ENCODE measurements at places on chromosomes 7 and 10.

- no peak for DNase-seq
These were observed 695.5 kb upstream of the SEMA3D start for GRCh38 chr7:85882335-85882734.

GRCh38 chr10:122249991-122250750 lies 20.9 kb upstream of the BTBD16 start:
- DNase-seq = no peak

DNA sequence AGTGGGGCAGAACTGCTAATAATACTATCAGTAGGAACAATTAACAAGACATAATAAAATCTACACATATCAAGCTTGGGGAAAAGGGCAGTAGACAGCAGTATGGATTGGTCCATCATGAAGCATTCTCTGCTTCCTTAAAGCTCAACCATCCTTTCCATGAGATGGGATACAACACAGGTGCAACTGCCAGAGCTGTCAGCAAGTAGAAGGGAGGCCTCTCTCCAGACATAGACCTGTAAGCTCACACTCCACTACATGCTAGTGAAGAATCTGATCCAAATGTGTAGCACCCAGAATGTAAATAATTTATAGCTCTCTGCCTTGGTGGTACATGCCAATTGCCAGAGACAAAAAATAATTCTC lies 41.5 kb upstream of the ANAPC16 start:
- DNase-seq = no peak

- DNase-seq = no peak
These were observed 1.5 kb downstream of the GDF2 start for GRCh38 chr10:47323636-47324296.

DNA sequence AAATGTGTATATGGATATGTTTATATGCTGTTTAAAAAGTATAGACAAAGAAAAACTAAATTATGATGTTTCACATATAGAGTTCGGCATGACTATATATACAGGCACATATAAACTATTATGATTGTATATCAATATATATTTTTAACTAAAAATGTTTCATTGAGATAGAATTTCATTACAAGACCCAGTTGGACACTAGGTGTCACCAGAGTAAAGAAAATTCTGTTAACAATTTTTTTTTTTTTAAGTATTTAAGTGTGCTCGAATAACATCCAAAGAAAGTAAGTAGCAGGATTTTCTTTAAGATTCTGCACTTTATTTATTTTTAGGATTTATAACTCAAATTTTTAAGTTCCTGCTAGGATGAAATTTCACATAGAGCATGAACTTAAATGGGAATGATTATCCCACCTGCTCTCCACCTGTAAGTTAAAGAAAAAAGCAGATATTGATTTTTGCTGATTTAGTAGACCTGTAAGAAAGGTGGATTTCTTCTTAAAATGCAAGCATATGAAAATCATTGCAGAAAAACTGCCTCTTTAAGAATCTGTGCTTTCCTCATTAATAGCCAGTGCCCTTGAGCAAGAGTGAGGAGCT lies 961.5 kb downstream of the PCDH15 start:
- no peak for DNase-seq

DNA sequence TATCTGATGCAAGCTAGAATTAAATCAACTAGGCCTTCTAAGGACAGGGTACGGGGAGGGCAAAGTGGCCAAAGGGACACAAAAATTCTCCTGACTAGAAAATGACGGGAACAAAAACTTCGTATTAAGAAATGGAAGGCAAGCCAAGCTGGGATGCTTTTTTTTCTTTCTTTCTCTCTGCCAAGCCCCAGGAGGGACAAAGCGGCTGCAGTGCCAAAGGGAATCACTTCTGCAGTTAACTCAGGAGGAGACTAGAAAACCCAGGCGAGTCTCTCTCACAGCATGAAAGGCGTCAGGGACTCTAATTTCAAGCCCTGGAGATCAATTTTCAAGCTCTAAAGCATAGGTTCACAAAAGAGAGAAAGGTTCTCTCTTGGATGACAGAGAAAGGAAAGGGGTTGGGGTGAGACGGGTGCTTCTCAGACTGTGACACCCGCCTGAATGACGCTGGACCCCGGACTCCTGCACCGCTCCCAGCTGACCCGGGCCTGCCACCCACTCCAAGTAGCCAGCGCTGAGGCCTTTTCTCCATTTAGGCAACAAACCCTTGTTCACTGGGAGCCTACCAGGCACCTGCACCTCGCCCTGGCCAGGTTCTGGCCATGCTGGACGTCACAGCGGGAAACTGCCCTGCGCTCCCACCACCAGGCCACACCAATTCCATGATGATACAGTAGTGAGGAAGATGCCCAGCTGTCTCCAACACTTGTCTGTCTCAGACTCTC lies 56.5 kb downstream of the KIAA1549 start:
- no peak for DNase-seq

DNA sequence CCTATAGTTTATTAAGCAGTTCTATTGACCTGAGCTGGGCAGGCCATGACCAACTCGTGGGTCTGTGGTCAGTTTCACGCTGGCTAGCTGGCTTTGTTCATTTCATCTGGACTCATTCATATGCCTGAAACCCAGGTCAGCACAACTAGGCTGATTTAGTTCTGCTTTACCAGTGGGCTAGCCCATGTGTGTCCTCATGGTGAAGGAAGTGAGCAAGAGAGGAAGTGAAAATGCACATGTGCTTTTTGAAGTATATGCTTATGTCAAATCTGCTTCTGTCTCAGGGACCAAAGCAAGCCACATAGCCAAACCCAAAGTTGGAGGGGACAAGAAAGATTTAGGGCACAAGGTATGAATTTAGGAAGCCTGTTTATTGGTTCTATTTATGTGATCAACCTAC lies 154.5 kb downstream of the RNF133 start:
- DNase-seq = no peak

DNA sequence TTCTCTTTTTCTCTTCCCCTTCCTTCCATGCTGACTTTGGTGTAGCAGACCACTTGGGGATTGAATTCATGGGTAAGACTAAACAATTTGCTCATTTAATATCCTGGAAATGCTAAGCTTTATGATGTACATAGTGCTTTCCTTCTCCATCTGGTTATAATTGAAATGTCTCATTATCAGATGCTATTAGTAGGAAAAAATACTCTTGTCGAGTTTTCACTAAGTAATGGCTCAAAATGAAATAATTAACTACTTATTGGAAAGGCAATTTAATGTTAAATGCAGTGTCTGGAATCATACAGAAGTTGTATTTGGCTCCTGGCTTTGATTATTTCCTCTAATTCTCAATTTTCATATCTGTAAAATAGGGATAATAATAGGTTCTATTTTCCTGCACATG lies 990.4 kb downstream of the NRG3 start:
- DNase-seq = no peak

DNA sequence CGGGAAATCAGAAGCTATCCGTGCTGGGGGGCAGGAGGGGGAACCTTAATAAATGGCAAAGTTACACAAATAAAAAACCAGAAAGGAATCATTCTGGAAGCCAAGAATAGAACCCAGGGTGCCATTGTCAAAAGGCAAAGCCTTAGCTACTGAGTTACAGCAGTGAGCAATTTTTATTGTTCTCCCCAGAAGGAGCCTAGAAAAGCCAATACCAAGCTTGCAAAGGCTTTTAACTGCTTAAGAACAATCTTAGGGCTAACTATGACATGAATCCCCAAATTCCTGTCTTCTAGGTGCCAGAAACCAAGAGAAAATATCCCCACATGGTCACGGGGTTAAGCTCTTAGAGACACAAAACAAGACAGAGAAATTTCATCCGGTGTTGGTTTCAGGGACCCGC lies 482.7 kb downstream of the CCSER2 start:
- DNase-seq = no peak

DNA sequence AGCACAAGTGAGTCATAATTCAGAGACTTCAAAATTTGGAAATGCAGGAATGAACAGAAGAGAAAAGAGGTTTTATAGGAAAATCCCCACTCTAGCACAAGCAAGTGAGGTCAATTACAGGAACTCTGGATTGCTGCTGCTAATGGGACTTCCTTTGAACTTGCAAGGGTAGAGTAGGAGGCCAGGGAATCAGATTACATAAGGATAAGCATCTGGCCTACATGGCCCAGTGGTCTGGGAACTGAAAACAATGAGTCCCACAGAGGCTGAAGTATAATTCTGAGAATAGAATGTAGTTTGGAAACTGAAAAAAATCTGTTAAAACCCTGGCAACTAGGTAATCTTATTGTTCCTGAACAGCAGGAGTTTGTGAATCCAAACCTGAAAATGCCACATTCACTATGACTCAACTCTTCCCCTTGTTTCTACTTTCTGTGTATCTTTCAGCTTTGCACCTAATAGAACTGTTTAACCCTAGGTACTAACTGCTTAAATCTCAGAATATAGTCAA lies 66.5 kb downstream of the CTNNA3 start:
- no peak for DNase-seq

- DNase-seq = no peak
These were observed 120.6 kb downstream of the ZWINT start for GRCh38 chr10:56240471-56240870.

GRCh38 chr10:97475936-97476594 lies 22.2 kb downstream of the MMS19 start:
- no peak for DNase-seq

GRCh38 chr10:93473804-93474472 lies 8.2 kb downstream of the MYOF start:
- DNase-seq = no peak

DNA sequence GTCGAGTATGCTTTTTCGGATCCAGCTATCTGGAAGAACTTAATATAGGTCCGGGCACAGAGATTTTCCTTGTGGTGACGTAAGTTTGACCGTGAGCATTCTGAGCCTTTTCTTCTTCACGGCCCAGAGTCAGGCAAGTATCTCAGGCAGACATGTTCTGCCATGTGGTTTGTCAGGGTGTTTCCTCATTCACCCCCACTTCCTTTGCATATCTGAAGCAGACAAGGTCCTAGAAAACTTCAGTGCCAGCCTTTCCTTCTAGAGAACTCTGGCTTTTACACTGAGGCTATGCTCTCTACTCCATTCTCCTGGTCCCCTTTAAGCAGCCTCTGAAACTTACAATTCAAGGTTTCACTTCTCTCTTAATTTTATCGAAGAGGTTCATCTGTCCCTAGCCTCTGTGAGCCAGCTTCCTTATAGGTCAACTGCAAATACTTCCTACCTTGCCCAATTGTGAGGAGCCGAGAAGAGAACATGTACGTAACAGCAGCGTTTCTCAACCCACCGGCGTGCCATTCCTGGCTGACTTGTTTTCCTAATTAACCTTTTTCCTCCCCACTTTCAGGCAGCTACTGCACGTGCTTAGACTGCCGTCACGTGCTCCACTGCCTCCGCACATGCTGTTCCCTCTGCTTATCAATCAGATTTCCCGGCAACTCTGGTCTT lies 47.3 kb downstream of the CDCA7L start:
- DNase-seq = no peak

GRCh38 chr10:20007426-20007825 lies 191.2 kb downstream of the PLXDC2 start:
- DNase-seq = no peak

DNA sequence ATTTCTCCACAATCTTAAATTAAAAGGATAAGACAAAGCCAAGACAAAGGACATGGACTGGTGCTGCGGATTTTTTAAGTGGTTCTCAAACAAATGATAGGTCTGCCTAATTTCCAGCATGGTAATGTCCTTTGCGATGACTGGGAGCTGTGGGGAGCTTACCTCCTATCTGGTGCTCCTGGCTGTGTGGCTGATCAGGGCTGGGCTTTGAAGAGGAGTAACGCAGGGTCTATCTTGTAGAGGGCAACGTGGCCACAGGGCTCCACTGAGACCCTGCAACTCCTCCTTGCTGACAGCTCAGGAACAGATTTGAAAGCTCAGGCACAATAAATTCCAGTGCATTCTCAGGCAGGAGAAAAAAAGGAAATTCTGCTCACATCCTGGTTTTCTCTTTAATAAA lies 103.1 kb upstream of the SFMBT2 start:
- DNase-seq = no peak

DNA sequence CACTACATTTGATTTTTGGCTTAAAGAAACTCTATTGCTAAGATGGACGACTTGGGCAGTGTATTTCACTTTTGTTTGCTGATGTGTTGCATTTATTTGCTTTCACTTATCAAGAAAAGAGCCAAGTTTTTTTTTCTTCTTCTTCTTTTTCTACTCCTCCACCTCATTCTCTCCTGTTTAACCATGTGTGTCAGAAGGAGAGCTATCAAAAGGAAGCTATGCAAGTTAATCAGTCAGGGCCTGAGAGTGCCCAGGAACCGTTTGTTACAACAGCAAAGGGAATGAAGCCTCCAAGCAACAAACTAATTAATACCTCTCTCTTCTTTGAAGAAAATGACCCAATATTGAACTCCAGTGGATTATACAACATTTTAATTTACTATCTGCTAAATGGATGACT lies 299.3 kb downstream of the GRM8 start:
- DNase-seq = no peak

All from stimulated activated CD4-positive, alpha-beta T cell treated with anti-CD3 and anti-CD28 coated beads, Interleukin-2, amount 100 ng/mL, for 24 hours (primary cell).